Effector memory CD4-positive, alpha-beta T cell (primary cell): ENCODE measurements at places on chromosomes 11 and 22.

DNA sequence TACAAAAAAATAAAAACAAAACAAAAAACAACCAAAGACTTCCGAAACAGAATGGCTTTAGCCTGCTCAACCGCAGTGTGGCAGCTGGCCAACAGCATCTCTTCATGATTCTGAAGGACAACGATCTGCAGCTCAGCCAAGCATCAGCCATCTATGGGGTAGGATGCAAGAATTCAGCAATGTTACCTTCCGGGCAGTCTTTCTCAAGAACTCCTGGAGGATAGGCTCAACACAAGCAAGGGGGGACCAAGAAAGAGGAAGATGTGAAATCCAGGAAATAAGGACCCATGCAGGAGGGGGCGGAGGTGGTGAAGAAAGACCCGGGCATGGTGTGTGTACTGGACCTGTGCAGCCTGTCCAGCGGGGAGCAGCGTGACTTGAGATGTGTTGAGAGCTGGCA is 3.5 kb upstream of the TSPO start:
- no peak for DNase-seq

GRCh38 chr11:74268456-74268855 is 43.0 kb downstream of the P4HA3 start:
- no peak for DNase-seq

DNA sequence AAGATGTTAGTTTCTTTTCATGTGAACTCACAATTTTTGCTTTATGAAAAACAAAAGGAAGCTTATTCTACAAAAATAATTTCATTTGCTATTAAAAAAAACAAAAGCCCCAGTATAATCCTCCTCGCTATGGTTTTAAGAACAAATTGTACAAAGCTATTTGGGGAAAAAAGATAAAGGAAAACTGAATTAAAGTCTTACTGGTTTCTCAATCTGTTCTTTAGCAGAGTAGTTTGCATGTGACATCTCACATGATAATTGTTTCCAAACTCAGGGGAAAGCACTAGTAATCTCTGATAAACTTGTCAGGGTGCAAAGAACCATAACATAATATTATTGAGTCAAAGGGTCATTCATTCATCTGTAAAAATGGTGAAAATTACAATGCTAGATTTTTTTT is 2.9 kb upstream of the DDI1 start:
- DNase-seq: no peak

DNA sequence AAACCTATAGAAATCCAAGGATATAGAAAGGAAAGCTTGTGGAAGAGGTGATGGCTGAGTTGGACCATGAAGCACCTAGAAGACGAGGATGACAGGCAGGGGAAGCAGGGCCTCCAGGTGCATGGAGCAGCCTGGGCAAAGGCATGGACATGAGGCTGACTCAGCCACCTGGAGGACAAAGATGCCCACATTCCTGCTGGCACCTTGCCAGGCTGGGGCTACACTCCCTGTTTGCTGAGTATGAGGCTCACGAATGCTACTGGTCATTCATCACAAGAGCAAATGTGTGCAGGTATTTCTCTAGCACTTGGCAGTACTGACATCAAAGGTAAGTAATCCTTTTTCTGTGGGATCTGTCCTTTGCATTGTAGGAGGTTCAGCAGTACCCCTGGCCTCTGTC is 7.1 kb upstream of the SCGB2A1 start:
- no peak for DNase-seq

DNA sequence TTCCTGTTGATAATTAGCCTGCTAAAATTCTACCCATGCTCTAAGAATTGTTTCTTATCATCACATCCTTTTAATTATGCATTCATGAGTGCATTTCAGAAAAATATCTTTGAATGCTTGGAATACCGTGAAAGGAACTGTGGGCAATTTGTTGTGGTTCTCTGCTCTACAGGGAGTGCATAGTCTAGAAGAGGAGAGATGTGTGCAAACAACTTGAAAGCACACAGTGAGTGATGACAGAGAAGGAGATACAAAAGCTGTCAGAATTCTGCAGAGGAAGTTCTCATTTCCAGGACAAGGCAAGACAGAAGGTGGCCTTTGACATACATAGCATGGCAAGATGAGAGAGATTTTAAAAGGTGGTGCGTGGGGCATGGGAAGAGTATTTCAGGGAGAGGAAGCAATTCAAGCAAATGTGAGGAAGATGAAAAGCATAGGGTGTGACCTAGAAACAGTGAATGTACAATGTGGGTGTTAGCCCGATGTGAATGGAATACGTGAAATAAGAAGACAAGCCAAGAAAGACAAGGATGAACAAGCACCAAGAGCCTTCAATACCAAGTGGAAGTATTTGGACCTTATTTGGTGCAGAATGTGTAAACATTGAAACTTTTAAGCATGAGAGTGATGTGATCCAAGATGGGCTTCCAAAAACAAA is 5.0 kb downstream of the MMP8 start:
- no peak for DNase-seq

DNA sequence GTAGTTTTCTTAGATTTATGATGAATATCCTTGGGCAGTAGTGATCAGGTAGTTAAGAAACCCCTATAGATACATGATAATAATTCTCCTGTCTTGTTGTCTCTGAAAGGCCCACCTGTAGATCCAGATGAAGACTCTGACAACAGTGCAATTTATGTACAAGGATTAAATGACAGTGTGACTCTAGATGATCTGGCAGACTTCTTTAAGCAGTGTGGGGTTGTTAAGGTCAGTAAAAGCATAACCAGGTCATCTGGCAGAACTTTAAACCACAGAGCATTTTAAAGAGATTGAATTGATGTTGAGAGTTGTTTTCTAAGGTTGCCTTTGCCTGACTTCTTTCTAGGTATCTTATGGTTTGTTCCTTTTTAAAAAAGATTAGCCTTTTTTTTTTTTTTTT is 14.1 kb upstream of the GAS2L1 start:
- DNase-seq: no peak

DNA sequence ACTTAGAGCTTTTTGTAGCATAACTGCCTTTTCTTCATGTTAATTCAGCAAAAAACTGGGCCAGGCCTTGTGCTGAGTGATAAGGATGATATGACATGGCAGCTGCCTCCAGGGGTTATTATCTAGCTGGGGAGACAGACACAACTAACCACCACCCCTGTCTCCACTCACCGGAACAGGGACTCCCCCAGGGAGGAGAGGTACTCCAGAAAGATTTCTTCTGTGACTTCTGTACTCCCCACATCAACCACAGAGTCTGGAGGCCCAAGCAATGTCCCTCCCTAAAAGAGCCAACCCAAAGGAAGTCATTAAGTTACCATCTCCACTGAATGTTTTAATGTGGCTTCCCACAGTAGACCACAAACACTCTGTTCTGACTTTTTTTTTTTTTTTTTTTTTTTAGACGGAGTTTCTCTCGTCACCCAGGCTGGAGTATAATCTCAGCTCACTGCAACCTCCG is 14.3 kb upstream of the PMM1 start:
- peak; percentile 64 for DNase-seq

DNA sequence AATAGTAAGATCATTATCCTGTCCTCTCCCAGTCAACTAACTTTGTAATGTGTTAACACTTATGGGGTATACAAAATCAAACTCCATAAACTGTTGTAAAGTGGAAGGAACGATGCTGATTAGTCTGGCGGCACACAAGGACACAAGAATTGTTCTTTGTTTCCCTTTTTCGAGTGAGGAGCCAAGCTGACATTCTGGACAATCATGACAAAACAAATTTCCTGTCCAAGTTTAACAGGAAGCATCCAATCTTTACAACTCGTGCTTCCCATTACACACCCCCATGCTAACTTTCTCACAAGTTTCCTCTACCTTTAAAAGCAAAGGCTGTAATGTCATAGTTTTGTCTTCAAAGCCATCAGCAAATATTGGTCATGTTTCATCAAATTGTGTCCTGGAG is 20.4 kb upstream of the LDLRAD3 start:
- DNase-seq: no peak

DNA sequence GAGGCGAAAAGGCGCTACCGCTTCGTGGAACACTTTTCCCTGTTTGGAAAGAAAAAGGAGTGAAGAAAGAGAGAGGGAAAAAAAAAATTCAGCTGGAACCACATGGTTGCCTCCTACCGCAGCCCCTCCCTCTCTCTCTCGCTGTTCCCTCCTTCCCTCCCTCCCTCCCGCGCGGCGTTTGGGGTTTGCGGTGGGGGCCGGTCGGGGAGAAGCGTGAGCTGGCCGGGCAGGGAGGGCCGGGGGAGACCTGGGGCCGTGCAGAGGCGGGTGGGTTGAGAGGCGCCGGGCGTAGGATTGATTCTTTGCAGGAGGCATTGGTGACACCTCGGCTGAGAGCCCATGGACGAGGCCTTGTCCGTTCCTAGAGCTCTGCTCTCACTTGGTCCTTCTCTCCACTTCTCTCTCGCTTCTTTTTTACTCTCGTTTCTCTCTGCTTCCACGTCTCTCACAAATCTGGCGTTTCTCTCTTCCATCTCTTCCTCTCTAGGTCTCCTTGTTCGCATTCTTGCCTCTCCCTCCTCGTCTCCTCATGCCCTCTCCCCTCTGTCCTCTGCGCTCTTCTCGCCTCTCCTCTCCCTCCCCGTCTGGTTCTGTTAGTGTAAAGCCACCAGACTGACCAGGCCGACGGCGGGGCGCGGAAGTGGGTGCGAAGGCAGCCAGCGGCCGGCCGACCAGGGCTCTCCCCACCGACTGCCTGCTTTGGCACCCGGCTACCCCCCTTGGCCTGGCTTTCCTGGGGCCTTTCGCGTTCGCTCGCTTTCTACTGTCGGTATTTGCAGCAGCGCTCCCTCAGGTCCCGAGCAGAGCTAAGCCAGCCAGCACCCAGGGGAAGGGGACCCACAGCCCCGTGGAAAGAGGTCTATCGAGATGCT is at the start of gene CLMP:
CLMP (minus strand) TSS at position 61 of the 872 bp plus-strand sequence. CDS start 308 bp downstream, outside the sequence.
- DNase-seq: no peak

GRCh38 chr11:30322191-30322590 is 713 bp upstream of the ARL14EP start:
- no peak for DNase-seq

DNA sequence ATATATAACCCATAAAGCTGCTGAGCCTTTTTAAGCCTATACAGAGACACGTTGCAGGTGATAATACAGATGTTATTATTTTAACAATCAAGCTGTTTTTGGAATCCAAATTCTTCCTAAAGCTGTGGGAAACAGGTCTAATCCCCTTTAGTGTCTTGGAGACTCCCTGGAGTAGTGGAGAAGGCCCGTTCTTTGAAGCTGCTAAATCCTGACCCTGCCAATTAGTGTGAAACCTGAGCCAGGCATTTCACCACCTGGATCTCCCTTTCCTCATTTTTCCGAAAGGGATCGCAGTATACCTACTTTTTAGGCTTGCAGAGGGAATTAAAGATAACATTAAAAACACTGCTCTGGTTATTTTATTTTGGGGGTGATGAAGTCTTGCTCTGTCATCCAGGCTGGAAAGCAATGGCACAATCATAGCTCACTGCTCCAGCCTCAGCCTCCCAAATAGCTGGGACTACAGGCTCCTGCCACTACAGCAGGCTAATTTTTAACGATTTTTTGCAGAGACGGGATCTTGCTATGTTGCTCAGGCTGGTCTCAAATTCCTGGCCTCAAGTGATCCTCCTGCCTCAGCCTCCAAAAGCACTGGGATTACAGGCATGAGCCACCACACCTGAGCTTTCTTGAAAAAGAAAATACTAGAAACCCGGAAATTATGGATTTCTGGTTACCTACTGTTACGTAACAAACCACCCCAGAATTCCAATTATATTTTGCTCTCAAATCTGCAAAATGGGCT is 1.7 kb upstream of the EIF4ENIF1 start:
- DNase-seq: no peak

- DNase-seq: no peak
Measured at GRCh38 chr11:102194990-102195389, 84.7 kb downstream of the YAP1 start.

GRCh38 chr11:15258433-15259165 is 143.9 kb downstream of the INSC start:
- no peak for DNase-seq

GRCh38 chr11:13551834-13552233 is 56.0 kb upstream of the PTH start:
- no peak for DNase-seq

DNA sequence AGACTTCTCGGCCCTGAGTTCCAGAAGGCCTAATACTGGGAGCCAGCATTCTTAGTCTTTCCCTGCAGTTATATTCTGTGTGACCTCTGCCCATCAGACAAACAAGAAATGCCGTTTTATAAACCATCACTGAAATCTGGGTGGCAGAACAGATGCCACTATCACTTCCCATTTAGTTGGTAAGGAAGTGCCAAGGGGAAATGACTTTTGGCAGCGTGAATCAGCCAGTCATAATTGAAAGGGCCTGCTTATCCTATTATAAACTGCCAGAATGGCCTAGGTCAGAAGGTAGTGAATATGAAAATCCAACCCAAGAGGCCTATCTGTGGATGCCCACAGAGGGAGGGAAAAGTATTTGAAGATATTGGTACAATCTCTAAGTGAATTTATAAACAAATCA is 646.8 kb upstream of the CCDC90B start:
- no peak for DNase-seq

DNA sequence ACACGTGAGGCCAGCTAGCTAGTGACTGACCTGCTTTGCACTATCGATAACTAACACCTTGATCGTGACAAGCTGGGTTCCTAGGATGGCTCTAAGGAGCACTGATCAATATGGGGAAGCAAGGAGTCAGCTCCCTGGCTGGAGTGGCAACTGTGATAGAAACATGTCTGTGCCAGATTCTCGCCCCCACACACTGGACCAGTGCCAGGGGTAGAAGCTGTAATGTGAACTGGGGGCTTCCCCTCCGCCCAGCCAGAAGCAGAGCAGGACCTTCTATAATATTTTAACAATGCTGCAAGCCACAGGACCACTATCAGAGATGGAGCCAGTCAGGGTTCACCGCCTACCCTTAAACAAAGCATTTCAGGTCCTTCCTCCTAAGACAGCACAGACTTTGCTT is 96.5 kb downstream of the DSCAML1 start:
- no peak for DNase-seq

DNA sequence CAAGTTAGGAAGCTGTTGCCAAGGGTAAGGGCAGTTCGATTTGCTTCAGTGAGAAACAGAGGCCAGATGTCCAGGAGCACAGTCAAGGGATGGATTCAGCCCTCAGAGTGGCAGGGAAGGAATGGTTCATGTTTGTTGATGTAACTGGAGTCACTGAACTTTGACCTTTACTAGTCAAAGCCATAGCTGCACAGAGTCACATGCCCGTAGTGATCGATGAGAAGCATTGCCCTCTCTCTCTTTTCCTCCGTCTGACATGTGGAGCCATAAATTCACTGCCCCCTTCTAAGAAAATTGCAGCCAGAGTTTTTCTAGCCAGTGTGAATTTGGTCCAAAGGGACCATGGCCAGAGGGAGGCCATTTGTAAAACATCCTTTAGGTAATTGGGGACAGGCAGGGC is 124.1 kb upstream of the MTNR1B start:
- DNase-seq: no peak

GRCh38 chr11:15483205-15483604 is 368.5 kb downstream of the INSC start:
- no peak for DNase-seq

DNA sequence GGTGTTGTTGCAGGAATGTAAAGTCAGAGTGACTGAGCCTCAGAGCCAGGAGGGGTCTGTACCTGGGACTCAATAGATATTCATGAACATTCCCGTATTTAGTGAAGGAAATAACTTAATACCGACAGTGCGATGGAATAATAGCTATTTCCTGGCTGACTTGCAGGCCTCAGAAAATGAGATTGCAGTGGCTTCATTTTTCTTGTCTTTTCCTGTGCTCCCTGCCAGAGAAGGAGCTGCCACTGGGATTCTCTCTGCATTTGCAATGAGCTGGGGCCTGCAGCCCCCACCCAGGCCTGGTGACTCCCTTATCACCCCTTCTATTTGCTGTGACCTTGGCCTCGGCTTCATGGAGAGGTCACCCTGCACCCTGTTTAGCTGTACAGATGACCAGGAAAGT is 173.4 kb downstream of the MIAT start:
- DNase-seq: no peak

GRCh38 chr11:67002921-67003411 is 20.0 kb upstream of the SYT12 start:
- no peak for DNase-seq
